ENCODE measurements at places on chromosomes 16 and 17.

- ATAC-seq, result peak; percentile 2
These were observed 384 bp downstream of the TMEM107 start for GRCh38 chr17:8175795-8176196.

DNA sequence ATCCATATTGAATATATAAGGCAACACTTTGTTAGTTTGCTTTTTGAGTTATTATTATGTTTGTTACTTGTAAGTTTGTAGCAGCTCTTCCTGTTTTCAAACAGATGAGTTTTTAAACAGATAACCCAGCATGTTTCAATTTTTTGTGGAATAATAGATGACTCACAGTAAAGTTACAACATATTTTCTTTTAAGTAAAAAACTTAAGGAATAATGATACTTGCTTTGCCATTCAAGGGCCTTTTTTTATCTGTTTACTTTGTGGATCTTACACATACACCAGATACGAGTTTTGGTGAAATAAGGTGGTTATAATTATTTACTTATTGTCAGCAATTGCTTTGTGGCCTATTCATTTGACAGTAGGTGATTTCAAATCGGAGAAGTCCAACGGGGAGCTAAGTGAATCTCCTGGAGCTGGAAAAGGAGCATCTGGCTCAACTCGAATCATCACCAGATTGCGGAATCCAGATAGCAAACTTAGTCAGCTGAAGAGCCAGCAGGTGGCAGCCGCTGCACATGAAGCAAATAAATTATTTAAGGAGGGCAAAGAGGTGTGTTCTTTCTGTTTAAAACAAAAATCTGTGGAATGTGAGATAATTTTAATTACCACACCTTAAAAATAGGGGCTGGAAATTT, 66.3 kb downstream of the BPTF start:
- ATAC-seq, result peak; percentile 55

DNA sequence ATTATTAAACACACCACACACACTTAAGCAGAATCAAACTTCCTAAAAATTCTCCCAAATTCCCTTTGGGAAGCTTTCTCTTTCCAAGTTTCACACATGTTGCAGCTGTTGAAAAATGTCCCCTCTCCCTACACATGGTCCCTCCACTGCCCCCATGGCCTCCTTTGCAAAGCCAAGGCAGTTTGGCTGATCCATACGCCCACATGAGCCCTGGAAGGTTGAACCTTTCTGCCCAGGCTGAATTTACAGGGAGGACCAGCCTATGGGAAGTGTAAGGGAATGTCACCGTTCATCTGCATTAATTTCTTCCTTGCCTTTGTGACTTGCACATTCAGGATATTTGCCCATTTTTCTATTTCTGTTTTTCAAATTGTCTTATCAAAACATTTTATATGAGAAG, 31.1 kb upstream of the SHISA6 start:
- ATAC-seq, result no peak

- ATAC-seq, result no peak
These were observed 1.0 kb downstream of the GDE1 start for GRCh38 chr16:19520861-19521331.

DNA sequence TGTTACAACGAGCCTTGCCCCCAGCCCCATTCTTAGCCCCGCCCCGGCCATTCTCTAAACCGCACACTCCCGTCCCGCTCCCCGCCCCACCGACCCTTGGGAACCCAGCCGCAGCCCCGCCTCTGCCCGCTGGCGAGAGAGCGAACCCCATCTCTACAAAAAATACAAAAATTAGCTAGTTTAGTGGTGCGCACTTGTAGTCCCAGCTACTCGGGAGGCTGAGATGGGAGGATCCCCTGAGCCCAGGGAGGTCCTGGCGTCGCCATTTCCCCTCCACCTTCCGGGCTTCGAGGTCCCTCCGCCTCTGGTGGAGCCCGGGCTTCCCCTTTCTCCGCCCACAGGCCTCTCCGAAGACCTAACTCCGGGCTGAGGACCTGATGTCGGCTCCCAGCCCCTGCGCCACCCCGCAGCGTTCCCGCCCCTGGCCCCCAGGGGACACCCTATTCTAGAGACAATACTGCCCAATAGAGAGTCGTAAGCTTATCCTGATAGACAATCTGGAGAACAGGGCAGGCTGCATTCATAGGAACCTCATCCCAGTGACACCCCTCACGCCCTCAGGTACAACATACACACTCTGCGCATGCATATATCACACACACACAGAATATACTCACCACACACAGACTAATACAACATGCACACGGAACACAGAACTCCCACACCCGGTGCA, 480 bp upstream of the PROCA1 start:
- no peak for ATAC-seq

DNA sequence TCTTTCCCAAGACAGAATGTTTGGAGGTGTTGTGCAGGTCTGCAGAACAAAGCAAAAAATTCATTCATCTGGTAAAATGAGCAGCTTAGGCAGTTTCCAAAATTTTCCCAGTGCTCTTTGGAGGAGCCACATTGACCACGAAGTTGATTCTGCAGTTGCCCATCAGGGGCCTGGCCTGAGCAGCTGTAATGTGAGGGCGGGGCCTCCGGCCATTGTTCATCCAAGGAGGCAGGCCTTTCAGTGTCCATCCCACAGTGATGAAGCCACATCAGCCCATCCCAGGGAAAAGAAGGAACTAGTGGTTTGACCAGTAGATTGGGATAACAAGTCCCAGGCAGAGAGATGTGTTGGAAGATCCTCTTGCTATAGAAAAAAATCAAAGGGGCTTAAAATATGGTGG, 10.1 kb downstream of the UBFD1 start:
- ATAC-seq, result no peak

GRCh38 chr17:69884846-69885245, 190.2 kb upstream of the KCNJ16 start:
- no peak for ATAC-seq

DNA sequence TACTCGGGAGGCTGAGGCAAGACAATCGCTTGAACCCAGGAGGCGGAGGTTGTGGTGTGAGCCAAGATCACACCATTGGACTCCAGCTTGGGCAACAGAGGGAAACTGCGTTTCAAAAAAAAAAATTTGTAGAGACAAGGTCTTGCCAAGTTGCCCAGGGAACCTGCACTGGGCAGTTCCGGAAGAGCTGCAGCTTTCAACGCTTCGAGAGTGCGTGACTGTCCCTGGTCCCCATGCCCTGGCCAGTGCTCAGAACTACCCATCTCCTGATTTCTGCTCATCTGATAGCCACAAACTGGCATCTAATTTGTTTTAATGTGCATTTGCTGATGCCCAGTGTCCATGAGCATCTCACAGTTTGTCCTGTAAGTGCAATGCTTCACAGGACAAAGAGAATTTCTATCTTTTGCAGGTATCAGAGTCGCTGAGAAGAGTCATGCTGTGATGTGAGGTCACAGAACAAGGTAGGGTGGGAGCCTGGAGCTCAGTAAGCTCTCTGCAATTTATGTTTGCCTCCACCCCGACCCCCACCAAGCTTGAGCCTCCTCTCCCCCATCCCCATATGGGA, 3.9 kb downstream of the ACTG1 start:
- no peak for ATAC-seq

GRCh38 chr17:75662511-75662910, 4.4 kb downstream of the RECQL5 start:
- ATAC-seq, result no peak

GRCh38 chr16:87322833-87323726, 5.9 kb upstream of the C16orf95 start:
- no peak for ATAC-seq

DNA sequence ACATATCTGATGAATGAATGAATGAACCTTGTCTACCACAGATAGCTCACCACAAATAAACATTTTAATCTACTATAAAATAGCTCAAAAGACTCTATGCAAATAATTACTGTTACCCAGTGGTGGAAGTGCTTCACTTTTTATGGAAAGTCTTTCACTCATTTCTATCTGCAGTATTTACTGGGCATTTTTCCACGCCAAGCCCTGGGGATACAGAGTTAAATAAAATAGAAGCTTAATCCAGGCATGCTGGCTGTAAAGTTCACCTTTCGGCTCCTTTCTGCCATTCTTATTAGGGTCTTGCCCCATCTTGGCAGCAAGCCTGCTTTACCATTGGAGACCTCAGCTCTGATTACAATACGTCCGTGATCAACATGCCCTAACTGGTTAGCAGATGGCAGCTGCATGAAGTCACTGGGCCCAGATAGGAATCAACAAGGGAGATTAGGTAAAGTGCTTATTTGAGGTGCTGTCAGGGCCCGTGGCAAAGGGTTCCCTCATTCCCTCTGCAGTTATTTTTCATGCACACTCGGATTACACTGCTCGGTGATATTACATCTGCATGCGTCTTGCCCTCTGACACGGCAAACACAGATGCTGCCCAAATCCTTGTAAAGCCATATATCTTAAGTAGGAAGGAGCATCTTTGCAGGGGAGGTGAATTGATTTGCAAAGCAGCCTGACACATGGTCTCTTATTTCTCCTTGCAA, 648.9 kb downstream of the WWOX start:
- ATAC-seq, result no peak

- ATAC-seq, result no peak
These were observed 9.2 kb downstream of the PRPSAP2 start for GRCh38 chr17:18866866-18867813.

DNA sequence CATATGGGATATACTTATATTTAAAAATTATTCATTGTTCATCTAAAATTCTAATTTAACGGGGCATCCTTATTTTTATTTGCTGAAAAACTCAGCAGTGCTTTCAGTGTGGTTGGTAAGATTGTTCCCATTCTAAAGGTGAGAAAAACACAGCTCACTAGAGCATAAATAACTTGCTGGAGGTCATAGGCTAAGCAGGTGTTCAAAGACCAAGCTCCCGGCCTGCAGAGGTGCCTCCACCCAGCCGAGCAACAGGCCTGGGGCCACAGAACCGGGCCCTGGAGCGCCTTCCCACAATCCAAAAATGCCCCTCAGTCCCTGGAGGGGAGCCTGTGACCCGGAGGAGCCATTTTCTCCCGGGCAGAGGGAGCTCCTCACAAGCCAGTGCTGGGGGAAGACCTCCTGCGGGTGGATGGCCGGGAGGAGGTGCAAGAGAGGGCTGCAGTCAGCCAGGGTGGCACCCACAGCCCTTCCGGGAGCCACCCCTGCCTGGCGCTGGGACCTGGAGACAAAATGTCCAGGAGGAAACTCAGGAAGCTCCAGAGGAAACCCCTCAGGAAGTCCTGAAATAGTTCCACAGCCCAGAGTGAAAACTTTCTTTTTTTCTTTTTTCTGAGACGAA, 14.7 kb downstream of the ABR start:
- ATAC-seq, result peak; percentile 63

DNA sequence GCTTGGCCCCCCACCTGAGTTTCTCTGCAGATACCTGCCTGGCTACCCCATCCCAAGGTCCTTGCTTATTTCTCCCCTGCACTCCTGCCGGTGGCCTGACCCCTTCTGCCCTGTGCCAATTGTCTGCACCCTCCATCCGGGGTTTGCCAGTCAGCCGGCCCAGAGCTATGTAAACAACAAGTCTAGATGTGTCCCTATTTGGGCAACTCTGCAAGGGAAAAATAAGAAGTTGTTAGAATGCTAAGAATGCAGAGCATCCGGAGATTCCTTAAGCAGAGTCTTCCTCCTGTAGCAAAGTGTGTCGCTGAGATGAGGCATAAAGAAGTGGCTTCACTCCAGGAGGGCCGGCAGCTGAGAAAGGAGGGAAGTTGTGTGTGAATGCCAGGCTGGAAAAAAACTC, 46.6 kb downstream of the RGS9 start:
- peak; percentile 71 for ATAC-seq

DNA sequence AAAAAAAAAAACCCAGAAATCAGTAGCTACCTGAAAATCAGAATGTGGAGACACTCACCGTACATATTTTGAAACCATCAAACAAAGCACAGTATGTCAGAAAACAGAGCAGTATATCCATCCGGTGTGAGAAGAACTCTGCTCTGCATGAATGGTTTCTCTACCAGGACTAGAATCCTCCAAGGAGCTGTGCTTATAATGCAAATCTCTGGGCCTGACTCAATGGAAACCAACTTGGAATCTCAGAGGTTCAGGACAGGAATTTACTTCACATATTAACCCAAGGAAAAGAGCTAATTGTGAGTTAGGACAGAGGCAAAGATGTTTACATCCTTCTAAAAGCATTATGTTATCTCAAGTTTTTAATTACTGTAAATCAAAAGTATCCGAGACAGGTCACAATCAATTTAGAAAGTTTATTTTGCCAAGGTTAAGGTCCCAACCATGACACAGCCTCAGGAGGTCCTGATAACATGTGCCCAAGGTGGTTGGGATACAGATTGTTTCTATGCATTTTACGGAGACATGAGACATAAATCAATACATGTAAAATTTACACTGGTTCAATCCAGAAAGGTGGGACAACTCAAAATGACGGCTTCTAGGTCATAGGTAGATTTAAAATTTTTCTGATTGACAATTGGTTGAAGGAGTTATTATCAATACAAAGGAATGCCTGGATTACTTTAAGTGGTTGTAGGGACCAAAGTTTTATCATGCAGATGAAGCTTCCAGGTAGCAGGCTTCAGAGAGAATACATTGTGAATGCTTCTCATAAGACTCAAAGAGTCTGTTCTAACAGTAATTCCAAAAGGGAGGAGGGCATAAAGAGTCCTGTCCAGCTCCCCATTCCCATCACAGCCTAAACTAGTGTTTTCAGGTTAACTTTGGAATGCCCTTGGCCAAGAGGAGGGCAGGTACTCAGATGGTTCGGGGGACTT, 164.1 kb downstream of the CDH8 start:
- no peak for ATAC-seq

DNA sequence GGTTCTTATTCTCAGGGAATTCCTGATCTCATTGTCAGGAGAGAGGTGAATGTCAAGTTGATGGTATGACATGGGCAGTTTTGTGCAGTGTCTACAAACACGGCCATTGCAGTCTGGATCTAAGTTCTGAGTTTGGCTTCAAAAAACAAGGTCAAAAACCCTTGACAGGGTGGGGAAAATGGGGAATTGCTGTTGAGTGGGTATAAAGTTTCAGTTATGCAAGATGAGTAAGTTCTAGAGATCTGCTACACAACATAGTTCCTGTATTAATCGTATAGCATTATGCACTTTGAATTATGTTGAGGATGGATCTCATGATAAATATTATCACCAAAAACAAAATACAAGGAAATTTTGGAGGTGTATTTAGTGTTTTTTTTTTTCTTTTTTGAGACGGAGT, 36.6 kb upstream of the CARMIL2 start:
- ATAC-seq, result no peak

- no peak for ATAC-seq
These were observed 65.7 kb upstream of the BCAR1 start for GRCh38 chr16:75317101-75317522.

DNA sequence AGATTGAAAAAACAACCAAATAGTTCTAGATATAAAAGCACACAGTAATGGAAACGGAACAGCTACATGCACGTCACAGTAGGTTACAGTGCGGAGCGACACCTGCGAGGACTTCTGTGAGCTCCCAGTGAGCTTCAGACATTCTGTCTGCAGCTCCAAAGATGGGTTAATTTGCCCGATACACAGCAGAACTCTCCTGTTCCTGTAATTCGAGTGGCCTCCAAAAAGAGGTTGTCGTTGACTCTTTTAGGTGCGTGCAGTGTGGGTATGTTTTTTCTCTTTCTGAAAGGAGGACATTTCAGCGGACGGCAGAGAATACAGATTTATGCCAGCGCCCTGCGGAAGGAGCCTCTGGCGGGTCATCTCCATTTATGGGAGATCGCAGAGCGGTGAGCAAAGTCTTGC, 2.9 kb downstream of the OR1F1 start:
- ATAC-seq, result no peak

All from gastroesophageal sphincter (tissue), 4 donors.